Tongue (tissue), 3 donors: ENCODE measurements at places on chromosomes 3 and 15. TPM values are rescaled to one million over a fixed set of nuclear protein-coding genes. Genes with fewer than 3 reads are reported as not detected.

Gene KLHL25
- 7.4 TPM for total RNA-seq

Gene DPPA2
- total RNA-seq: not detected

Gene MBD4
- total RNA-seq: 24.6 TPM

Gene ZNF501
- 10.6 TPM for total RNA-seq

Gene EDEM1
- total RNA-seq: 10.3 TPM

Gene PPM1L
- 37.3 TPM for total RNA-seq

Gene RPLP1
- total RNA-seq: 101 TPM

Gene MFGE8
- total RNA-seq: 53.5 TPM

Gene RBP2
- total RNA-seq: not detected

Gene GASK1A
- 11.2 TPM for total RNA-seq

Gene FMN1
- total RNA-seq: 5.3 TPM

- no peak for DNase-seq
These were observed 8.6 kb downstream of the CEP152 start for GRCh38 chr15:48802257-48802656.

DNA sequence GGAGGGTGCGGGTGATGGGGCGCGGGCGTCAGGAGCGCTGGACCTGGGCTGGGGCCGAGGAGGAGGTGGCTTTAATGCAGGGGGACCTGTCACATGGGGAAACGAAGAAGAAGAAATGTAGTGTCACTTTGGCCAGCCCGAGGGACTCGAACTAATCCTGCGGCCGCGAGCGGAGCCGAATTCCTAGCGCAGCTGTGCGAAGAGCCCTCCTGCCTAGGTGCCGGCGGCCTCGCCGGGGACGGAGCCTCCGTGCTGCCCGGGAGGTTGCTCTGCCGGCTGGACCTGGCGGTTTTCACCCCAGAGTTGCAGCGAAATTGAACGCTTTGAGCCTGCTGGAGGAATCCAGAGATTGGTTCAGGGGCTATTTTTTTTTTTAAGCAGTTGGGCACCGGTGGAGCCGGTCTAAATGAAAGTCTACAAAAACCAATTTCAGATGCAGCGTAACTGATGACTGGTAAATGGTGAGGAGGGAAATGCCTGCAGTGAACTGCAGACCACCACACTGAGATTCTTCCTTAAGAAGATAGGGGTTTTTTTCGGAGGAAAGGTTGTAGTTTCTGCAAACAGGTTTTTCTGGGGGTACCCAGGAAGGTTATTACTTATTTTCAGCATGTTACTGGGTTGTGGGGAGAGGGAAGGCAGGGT, 662 bp downstream of the TMEM108 start:
- peak; percentile 41 for DNase-seq

- peak; percentile 61 for DNase-seq
These were observed 266.9 kb downstream of the ZBBX start for GRCh38 chr3:167113035-167113830.

DNA sequence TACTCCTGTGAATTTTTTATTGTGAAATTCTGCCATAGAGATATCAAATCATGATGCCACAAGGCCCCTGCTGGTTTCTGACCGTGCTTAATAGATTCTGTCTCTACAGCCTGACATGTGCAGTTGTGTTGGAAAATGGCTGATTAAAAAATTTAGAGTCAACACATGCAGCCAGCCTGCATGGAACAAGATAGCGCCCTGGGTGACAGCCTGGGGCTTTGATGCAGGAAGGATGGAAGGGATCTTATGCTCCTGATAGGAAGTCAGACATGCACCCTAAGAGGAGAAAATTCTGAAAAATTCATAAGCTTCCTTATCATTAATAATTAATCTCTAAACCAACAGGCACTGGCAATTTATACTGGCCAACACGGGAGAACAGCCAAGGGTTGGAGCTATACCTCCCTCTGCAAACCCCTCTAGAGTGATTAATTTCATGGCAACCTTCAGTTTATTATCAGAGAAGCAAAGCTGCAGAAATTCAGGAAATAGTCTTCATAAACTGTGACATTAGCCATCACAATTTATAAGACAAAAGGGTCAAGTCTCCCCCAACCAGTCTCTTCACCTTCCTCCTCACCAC, 198.4 kb downstream of the CADPS start:
- no peak for DNase-seq

DNA sequence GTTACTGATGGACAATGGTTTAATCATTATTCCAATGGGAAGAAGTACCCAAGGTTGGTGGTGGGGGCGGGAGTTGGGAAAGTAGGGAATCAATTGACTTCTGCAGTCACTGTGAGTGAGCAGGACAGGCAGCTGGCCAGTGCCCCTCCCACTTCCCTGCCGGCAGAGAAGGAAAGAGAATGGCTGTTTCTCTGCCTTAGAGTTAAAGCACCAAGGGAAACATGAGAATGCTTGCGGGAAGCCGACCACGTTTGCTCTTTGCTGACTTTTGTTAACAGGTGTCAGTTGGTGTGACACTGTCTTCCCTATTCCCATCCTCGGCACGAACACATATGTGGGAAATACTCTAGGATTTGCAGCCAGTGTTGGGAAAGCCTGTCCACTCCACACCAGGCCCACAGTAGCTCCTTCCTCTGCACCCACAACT, 33.5 kb upstream of the MFSD1 start:
- peak; percentile 86 for DNase-seq

DNA sequence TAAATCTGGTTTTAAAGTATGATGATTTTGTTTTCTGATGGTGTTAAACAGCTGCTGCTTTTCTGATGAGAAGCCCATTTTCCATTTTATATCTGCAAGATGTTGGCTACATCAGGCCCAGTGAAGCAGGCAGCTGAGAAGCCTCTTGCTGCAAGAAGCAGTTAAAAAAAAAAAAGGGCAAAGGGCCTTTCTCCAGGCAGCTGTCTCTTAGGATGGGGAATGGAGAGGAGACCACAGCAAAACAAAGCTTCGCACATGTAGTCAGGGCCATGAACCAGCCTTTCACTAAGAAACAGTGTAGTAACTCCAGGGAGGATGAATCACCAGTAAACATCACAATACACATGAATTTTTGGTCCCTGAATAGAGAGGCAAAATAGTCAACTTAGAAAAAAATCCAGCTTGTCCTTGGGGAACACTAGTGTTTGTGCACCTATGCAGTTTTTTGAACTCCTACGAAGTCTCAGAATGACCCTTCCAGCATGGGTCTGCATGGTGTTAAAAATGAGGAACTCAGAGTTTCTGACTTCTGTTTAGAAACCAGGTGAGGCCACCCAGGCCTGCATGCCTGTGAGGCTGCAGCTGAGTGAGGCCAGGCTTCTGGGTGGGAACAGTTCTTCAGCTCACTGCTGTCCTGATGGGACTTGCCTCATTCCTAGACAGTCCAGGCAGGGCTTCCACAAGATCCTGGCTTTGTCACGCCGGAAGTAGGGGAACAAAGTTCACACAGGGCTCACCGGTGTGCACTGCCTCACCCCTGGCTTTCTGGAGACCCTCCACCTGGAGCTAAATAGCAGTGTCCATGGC, 518.7 kb downstream of the MCTP2 start:
- peak; percentile 51 for DNase-seq

DNA sequence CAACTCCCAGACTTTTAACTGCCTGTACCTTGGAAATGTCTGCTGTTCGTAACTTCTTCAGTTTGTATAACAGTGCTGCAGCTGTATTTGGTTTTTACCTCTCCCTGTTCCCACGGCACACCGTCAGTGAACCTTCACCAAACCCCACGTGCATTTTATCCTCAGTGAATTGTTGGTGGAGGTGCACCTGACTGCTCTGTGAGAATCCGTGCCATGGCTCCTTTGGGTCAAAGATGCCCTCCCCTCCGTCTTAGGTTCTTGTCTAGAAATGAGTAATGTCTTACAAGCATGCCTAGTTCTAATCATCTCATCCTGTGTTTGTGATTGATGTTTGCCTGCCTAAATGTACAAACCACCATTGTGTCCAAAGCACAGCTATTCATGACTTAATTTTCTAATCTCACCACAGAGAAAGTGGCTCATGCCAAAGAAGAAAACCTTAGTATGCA, 28.2 kb downstream of the TPM1 start:
- DNase-seq: no peak

DNA sequence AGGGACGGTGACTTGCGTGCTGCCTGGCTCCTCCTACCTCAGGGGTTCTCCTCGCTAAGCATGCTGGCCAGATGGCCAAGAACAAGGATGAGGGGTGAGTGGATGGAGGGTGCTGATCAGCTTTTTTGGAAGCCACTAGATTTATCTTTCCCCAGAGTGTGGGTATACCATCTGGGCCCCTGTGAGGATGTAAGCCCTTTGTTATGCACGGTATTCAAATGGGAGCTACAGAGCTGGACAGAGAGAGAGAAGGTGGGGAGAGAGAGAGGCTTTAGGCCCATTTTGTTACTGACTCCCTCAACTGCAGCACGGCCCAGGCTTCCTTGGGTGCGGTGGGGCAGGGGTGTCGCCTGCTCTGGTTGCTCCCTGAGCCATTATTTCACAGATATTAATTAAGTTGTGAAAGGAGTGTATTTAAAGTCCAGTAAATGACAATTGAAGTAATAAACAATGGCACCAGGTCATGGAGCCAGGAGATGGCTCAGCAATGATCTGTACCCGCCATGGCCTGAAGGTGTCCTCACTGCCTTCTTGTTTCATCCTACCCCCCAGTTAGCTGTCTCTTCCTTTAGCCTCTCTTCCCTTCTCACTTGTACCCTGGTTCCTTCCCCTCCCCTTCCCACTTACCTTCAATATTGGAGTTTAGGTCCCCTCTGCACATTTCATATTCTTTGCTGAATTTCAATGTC, 158.0 kb downstream of the CLSTN2 start:
- no peak for DNase-seq

GRCh38 chr15:53962646-53963561, 15.3 kb upstream of the UNC13C start:
- peak; percentile 54 for DNase-seq

DNA sequence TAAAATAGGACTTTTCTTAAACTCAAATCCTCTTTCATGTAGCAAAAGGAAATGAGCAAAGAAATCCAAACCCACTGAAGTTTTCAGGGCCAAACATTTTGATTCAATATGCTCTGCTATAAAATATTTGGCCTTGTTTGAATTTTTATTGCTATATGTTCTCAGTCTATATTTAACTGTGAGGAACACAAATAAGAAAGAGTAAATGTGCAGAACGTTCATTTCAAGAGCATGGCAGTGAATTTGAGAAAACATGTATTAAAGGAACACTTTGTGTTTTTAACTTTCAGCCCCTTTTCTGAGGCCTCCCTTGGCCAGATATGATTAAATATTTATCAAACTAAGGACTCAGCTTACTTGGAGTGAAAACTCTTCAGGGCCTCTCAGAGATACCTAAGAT, 124.7 kb upstream of the CCNL1 start:
- peak; percentile 13 for DNase-seq

GRCh38 chr3:192687488-192688152, 39.7 kb downstream of the FGF12 start:
- no peak for DNase-seq

DNA sequence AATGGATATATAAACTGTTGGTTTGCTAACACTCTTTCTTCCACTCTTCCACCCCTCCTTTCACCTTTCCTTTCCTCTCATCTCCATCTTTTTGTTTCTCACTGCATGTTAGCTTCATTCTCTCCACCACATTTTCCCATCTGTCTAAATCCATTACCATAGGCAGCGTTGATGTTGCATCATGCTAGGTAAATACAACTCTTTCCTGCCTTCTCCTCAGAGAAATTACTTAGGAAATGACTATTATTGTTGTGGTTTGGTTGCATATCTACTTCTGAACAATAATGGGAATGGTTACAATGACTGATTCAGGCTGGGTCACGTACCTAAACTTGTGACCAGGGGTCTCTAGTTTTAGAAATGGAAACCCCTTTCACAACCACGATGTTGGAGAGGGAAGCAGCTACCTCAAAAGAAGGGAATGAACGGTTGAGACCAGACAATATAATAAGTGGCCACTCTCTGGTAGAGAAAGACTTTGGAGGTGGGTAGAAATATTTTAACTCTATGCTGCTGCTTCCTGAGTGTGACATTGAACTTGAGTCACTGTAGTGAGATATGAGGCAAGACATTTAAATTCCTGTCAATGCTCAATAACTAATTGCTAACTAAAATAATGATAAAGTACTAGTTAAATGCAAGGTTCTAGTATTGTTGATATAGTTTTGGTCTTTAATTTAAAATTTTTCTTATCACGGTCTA, 314.1 kb upstream of the TGFBR2 start:
- DNase-seq: no peak

GRCh38 chr3:123229145-123229544, 27.4 kb downstream of the SEC22A start:
- DNase-seq: peak; percentile 2

DNA sequence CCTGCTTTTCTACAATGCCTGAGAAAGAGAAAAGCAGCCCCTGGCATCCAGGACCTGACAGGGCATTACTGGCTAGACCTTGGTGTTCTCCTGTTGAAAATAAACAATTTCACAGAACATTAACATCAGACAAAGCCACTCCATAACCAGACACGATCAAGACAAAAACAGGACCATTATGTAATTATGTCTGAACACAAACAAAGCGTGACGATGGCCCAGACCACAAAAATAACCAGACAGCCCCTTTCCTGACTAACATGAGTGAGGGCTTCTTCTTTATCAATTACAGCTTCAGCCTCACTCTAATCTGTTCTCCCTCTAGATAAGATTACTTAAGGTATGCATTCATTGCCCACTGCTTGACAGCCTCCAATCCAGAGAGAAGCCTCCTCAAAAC, 172.7 kb upstream of the LMCD1 start:
- no peak for DNase-seq

DNA sequence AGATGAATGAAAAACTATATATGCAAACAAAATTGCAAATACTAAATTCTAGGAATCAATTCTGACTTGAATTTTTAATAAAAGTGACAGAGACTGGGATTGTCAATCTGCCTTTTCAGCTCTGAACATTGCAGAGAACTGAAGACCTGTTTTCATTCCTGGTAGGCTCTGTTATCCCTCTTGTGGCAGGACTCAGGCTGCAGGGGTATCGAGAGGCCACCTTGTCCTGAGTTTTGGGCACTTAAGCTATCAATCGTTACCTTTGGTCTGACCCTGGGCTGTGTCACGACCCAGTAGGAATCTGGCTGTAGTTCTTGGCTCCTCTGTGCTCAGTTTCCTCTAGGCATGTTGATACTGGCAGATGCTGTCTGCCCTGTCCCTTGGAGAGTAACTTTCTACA, 238.0 kb downstream of the CACNA2D3 start:
- DNase-seq: no peak

DNA sequence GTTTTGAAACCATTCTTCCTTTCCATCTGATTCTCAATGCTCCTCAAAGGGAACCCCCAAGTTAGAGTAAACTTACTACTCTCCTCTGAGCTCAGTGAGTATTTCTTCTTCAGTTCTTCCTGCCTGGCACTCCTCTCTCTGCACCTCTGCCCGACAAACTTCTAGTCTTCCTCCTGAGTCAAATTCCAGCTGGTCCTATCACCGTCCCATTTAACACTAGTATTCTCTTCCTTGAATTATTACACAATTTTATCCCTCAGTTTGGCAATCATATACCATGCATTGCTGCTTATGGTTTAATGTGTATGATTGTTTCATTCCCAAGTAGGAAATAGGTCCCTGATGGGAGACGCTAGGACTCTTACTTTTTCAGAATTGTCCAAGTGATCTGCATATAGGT, 279.7 kb downstream of the MECOM start:
- DNase-seq: no peak

GRCh38 chr3:34856081-34856947, 783.0 kb upstream of the ARPP21 start:
- peak; percentile 77 for DNase-seq
